ENCODE measurements at places on chromosomes 5 and 9. TPM values are rescaled to one million over a fixed set of nuclear protein-coding genes. Genes with fewer than 3 reads are reported as not detected.

- no peak for DNase-seq
These were observed 189.6 kb downstream of the PIK3R1 start for GRCh38 chr5:68405026-68405684.

Gene ZNF618
- 24.2 TPM for total RNA-seq

DNA sequence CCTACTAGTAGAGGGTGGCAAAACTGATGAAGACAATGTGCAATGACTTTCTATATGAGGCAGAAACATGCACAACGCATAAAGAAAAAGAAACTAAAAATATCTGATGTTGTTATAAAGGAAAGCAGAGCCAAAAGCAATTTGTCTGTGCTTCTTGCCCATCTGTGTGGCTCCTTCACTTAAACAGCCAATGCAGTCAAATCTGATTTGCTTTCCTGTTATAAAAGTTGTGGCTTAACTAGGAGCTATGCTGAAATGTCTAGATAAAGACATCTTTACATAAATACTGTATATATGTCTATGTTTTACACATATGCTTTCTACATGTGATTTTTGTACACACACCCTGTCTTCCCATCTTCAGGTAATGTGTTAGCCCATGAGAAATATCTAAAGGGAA, 508.2 kb downstream of the CETN3 start:
- no peak for DNase-seq

Gene DOK3
- 7.7 TPM for total RNA-seq

GRCh38 chr5:133240425-133241091, 188.7 kb downstream of the HSPA4 start:
- peak; percentile 63 for DNase-seq

DNA sequence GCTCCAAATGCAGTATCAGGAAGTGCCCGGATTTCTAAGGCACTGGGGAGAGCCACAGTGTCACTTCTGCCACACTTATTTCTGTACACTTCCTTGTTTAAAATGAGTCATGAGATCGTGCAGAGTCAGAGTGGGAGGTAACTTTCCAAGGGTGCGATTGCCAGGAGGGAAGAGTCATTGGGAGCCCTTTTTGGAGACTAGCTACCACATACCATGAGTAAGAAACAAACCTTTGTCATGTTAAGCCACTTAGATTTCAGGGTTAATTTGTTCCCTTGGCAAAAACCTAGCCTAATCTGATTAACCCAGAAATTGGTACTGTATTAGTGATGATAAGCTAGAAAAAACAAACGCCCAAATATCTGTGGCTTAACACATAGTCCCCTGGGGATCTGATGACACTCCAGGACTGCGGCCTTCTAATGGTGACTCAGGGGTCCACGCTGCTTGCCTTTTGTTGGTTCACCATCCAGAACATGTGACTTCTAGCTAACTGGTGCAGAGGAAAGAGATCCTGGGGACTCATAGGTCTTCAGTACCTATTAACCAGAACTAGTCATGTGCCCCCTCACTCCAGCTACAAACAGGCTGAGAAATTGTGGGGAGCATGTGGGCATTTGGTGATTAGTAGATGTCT, 48.6 kb upstream of the TLE1 start:
- DNase-seq, result no peak

- no peak for DNase-seq
These were observed 187.4 kb upstream of the SLC24A2 start for GRCh38 chr9:19976226-19976625.

Gene GCNT4
- 3.1 TPM for total RNA-seq

GRCh38 chr5:151677776-151678545, 8.8 kb downstream of the SPARC start:
- no peak for DNase-seq

DNA sequence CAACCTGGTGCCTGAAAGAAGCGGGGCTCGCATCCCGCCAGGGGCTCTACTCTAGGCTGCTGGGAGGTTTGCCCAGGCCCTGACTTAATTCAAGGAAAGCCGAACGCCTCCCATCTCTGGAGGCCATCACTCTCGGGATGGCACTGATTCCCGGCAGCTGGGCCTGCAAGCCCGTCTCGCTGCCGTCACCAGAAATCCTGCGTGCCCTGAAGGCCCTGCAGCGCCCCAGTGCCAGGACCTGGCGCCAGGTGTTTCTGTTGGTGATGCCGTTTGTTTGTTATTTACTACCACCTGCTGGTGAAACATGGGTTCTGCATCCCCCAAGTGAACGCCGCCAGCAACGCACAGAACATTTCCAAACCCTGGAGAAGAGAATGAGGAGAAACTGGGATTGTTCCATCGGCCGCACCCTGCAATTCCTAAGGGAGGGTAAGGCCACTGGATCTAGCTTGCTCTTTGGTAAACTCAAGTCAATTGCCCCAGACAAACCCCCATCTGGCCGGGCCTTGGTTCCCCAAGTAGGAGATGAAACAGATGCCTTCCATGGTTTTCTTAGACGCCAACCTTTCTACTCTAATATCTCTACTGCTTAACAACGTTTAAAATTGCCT, 77.9 kb downstream of the AK8 start:
- DNase-seq, result peak; percentile 46

- no peak for DNase-seq
These were observed 43.2 kb upstream of the NR3C1 start for GRCh38 chr5:143446535-143447226.

- DNase-seq, result no peak
These were observed 78.0 kb downstream of the NSUN2 start for GRCh38 chr5:6554812-6555211.

GRCh38 chr9:109989296-109989695, 209.3 kb downstream of the PALM2AKAP2 start:
- no peak for DNase-seq

Gene RNF183
- not detected for total RNA-seq

Data from uterus (tissue), 4 donors.